ENCODE measurements at places on chromosomes 5 and 9. TPM values are rescaled to one million over a fixed set of nuclear protein-coding genes. Genes with fewer than 3 reads are reported as not detected.

The CFAP77 gene
- 0.13 TPM for total RNA-seq

The SPINK4 gene
- 0.91 TPM for total RNA-seq

The KCNN2 gene
- total RNA-seq: 0.17 TPM

The TLE1 gene
- 34.3 TPM for total RNA-seq

The OR1Q1 gene
- not detected for total RNA-seq

The PDE6A gene
- total RNA-seq: not detected
